ENCODE measurements at places on chromosomes 3 and 15. TPM values are rescaled to one million over a fixed set of nuclear protein-coding genes. Genes with fewer than 3 reads are reported as not detected.

CX3CR1 gene
- not detected for total RNA-seq

C3orf70 gene
- 44.5 TPM for total RNA-seq

CDC25A gene
- 11.8 TPM for total RNA-seq

CCR9 gene
- total RNA-seq: not detected

SIDT1 gene
- total RNA-seq: not detected

ZPLD1 gene
- not detected for total RNA-seq

TMEM39A gene
- 22.8 TPM for total RNA-seq

THAP10 gene
- 3.3 TPM for total RNA-seq

MEX3B gene
- total RNA-seq: 96.2 TPM

LTK gene
- total RNA-seq: 3.2 TPM

TMEM40 gene
- not detected for total RNA-seq

STAC gene
- total RNA-seq: 1.2 TPM

- no peak for DNase-seq
These were observed 66.6 kb downstream of the SYNPR start for GRCh38 chr3:63344661-63345060.

- DNase-seq: no peak
These were observed 120.9 kb downstream of the ATP10A start for GRCh38 chr15:25742041-25742730.

DNA sequence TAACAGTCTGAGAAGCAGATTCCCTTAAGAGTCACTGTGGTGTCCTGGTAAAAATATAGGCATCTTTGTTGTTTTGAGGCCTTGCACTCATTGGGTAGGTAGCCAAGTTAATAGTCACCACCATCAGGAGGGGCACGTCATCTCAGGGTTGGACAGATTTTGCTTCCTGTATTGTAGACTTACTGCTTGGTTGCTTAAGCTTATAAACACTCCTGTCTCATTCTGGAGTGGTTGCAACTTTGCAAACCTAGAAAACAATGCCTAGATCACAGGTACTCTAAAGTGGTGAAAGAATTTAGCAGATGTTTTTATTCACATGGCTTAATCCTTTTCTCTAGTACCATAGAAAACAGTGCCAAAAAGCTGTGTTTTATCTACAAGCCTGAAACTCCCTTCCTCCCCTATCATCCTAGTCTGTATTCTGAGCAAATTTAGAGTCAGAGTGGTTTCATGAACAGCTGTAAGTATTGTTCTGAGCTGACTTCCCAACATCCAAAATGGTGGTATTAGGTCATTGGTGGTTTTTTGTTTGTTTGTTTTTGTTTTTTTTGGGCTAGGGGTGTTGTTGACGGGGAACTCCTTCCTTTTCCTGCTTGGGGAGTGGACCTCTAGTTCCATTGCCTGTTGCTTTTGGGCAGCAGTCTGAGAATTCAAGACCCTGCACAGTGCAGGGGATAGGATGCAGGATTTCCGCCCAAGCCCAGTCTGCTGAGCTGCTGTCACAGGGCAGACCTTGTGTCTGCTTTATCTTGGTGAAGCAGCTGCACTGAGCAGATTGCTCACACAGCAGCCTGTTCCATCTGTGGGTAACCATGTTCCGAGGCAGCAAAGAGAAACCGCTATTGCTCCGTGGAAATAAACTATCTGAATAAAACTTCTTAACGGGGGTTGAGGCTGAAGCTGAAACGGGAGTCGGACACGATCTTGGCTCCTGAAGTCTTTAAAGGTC, 202.0 kb downstream of the AKAP13 start:
- peak; percentile 78 for DNase-seq

DNA sequence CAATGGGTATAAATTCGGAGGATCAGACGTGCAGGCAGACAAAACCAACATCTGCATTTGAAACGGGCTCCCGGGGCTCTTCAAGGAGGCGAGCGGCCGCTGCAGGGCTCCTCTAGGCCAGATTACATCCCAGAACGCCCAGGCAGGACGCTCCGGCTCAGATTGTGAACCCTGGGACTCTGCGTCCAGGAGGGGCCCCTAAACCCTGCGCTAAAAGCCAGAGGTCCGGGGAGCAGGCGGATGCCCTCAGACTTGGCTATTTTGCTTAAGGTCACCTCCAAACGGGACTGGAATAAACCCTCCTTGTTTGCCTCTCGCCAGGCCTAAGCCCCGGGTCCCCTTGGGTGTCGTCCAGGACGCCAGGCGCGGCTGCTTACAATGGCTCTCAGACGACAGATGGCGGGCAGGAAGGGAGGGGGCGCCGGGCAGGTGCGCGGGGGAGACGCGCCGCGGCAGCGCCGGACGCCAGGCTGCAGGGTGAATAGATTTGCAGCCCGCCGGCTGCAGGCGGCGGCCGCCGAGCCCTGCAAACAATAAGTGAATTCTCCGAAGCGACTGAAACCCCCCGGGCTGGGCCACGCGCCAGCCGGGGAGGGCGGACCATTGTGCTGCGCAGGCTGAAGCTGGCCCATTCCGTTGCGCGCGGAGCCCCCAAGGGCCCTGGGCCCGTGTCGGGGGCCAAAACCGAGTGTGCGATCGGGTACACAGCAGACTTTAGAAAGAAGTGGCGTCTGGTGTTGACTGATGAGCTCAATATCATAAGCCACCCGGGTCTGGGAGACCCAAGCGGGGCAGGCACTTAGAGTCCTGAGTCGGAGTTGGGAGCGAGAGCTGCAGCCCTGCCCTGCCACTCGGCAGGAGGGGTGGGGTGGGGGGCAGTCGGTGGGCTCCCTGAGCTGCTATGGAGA, 32.3 kb upstream of the AMOTL2 start:
- peak; percentile 92 for DNase-seq

DNA sequence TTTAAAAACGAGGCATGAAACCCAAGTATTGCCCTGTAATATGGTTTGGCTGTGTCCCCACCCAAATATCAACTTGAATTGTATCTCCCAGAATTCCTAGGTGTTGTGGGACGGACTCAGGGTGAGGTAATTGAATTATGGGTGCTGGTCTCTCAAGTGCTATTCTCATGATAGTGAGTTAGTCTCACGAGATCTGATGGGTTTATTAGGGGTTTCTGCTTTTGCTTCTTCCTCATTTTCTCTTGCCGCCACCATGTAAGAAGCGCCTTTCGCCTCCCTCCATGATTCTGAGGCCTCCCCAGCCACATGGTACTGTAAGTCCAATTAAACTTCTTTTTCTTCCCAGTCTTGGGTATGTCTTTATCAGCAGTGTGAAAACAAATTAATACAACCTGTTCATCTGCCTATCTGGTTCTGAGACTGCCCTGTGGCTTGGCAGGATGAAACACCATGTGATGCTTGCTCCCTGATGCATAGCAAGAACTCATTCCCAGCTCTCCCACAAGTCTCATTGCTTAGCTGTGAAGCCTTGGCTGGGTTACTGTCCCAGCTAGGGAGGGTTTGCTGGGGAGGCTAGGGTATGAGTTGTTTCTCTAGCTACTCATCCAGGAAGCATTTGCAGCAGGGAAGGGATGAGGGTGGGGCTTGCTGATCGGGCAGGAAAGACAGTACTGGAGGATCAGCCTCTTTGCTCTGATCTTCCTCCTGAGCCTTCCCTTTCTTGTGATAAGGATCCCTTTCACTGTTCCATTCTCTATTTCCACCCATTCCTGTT, 3.7 kb upstream of the SQOR start:
- DNase-seq: no peak

- no peak for DNase-seq
These were observed 81.7 kb downstream of the PRICKLE2 start for GRCh38 chr3:64143409-64144130.

DNA sequence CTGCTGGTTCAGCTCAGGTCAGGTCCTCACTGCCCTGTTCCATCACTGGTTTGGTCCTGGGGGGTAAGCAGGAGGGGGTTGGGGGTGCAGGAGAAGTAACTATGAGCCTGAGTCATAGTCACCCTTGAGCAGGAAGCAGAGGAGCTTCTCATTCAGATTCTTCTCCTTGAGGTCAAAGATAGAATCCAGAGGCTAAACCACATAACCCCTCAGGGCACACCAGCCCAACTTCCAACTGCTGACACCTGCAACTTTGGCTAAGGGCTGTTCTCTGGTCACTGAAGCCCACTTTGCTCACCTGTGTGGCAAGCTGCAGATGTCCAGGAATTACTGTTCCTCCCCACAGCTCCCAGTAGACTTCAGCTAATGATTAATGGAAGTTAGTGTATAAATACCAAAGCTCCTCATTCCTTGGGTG, 48.8 kb upstream of the LRRFIP2 start:
- DNase-seq: no peak

DNA sequence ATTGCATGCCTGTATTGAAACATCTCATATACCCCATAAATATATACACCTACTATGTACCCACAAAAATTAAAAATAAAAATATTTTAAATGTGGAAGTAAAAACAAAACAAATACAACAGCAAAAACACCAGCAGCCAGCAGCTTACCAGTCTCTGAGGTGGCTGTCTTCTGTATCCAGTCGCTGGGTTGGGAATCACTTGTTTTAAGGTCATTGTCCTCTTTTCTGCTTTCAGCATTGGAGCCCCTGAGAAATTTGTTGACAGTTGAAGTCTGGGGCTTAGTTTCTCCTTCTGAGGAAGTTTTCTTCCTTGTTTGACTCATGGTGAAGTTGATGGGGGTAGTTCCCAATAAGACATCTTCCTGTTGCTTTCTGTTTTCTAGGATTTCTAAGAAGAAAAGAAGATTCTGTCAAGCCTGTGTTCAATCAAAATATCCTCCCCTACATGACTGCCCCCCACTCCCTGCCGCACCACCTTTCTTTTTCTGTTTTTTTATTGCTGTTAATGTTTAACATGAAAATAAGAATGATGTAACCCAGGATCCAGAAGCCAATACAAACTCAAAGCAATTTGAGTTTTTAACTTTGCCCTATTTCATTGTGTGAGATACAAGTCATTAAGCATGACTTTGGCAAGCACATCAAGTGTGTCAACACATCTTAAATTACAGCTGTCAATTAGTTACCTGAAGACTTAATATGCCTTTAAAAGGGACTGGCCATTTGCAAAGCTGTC, at the start of gene LRRC31:
Gene LRRC31 (minus strand): TSS at position 452 of the 737 bp plus-strand sequence. CDS start 128 bp downstream, at position 324.
- DNase-seq: no peak

GRCh38 chr3:172100482-172100881, 61.1 kb downstream of the FNDC3B start:
- no peak for DNase-seq

DNA sequence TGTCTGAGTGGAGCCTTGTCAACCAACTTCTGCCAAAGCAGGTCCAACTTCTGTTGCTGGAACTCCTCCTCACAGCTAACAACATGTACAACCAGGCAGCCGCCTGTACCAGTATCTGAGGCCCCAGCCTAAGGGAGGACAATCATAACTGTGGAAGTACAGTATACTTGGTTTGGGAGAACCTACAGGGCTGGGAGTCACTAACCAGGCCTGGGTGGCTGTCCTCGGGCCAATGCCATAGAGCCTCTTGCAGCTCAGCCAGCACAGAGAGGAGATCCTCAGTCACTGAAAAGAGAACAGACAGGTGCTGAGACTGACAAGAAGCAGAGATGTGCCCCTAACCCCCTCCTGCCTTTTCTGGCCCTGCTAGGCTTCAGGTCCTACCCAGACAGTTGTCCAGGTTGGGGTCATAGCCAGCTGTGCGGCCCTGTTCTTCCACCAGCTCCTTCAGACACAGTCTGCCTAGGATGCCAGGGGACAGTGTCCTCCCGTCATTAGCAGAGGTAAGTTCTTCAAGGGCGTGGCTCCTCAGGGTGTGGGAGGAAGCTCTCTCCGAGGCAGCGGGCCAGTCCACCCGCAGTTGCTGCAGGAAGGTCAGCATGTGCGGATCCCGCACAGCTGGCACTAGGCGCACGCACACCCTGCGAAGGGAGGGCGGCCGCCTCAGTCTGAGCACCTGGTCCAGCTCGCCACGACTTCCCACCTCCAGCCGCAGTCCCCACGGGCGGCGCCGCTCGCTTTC, 980 bp downstream of the DALRD3 start:
- DNase-seq: no peak

DNA sequence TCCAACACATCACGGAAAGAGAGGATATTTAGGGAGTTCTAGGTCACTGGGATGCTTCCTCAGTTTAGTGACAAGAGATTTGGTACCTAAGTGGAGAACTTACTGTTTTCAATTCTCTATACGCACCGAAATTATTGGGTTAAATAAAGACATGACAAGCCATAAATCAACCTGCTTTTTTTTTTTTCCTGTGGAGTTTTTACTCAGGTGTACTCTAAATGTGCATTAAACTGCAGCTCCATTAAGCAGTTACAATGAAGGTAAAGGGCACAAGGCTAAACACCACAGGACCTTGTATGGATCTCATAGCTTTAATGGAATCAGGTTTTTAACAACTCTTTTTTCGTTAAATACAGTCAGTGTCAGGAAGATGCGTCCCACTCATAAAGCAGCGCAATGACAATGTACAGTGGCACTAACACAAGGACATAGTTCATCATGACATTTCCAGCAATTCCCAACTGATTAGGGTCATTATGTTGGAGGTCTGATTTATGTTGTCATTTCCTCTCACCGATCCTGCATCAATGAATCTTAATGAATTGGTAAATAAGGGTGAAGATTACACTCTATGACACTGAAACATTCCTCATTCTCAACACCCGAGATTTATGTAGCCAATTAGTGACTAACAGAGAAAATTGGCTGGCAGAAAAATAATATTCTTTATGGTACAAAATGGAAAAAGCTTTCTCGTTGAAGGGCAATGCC, 355.2 kb downstream of the FOXP1 start:
- no peak for DNase-seq

- DNase-seq: no peak
These were observed 9.8 kb downstream of the MSL2 start for GRCh38 chr3:136186344-136186743.

- DNase-seq: no peak
These were observed 144.1 kb downstream of the BBX start for GRCh38 chr3:107666853-107667252.

- DNase-seq: no peak
These were observed 166.7 kb downstream of the SLCO3A1 start for GRCh38 chr15:92020207-92020606.

- DNase-seq: no peak
These were observed 209.2 kb upstream of the GADL1 start for GRCh38 chr3:31103623-31104180.

DNA sequence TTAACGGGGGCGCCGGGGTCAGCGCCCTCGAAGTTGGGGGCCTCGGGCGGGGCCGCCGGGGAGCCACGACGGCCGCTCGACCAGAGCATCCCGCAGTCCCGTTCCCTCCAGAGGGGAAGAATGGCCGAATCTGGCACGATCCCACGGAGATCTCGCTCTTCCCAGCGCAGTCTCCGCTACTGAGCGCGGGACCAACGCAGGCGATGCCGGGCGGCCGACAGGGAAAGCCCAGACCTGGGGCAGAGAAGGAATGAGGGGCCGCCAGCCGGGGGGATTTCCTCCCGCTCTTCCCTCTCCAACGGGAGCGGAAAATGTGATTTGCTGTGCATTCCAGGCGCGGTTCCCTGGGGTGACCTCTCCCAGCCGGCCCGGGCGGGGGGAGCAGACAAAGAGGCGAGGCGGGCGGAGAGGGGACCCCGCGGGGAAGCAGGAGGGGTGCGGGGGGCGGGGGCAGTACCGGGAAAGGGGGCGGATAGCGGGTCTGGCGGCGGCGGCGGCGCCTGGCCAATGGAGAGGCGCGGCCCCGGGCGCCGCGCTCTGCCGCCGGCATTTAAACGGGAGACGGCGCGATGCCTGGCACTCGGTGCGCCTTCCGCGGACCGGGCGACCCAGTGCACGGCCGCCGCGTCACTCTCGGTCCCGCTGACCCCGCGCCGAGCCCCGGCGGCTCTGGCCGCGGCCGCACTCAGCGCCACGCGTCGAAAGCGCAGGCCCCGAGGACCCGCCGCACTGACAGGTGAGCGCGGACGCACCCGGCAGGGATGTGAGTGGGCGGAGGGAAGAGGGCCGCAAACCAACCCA, at the start of gene GREM1:
Gene GREM1 (plus strand): TSS at position 579 of the 801 bp plus-strand sequence. CDS start 12,687 bp downstream, outside the sequence.
- DNase-seq: peak; percentile 42

- DNase-seq: no peak
These were observed 203.2 kb downstream of the FAM43A start for GRCh38 chr3:194888916-194889315.

GRCh38 chr3:133428552-133428951, 28.7 kb downstream of the BFSP2 start:
- no peak for DNase-seq

Measured in glutamatergic neuron (in vitro differentiated cells).